AG08395 (cell line): ENCODE measurements at places on chromosomes 13 and 19.

DNA sequence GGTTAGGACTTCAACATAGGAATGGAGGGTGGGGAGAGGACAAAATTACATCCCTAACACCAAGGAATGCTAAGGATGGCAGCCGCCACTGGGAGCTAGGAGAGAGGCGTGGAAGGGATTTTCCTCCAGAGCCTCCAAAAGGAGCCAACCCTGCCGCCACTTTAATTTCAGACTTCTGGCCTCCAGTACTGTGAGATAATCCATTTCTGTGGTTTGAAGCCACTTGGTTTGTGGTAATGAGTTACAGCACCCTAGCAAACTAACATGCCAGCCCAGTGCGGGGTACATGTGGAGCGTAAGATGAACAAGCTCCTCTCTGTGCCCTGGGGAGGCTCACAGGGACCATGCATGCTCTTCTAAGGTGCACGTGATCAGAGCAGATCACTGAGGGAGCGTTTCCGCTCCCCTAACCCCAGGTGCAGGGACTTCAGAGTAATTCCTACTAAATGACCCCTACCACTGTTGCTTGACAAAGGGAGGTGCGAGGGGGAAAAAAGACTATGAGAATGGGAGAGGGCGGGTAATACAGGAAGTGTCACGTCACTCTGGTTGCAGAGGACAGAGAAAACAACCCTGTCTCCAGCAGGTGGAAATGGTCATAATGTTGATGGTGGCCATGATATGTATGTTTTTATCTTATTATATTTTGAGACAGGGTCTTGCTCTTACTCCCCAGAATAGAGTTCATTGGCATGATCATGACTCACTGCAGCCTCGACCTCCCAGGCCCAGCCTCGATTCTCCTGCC is 12.0 kb downstream of the FPR1 start:
- peak; percentile 29 for DNase-seq

DNA sequence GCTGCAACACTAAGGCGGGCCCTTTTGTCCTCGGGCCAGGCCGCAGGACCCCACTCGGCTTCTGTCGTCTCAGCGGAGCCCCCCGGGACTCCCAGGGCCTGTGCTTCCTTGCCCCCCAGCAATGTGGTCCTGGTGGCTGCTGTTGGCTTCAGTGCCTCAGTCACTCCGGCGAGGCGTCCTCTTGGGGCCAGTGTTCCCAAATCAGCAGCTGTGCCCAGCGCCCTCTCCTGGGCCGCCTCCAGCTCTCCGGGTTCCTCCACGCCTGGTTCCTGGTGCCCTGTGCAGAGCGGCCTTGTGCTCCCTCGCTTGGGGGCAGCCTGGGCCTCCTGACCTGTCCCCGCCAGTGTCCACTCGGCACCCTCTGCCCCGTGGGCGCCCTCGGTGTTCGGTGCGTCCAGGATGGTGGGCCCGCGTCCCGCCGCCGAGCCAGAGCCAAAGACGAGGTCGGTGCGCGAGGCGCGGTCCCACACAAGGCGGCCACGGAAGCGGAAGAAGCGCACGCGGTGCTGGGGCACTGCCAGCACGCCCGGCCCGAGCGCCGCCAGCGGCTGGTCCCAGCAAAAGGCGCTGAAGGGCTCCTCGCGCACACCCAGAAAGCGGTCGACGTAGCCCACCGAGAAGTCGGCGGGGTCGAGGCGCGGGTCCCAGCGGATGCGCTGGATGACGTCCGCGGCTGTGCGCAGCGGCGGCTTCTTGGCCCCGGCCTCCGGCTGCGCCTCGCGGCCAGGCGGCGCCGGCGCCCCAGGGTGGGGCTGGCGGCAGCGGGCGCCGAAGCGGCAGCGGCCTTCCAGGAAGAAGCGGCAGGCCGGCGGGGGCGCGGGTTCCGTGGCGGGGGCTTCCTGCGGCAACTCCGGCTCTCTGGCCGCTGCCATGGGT is 685 bp downstream of the LENG9 start:
- peak; percentile 61 for DNase-seq

GRCh38 chr19:41426952-41427646 is at the start of gene B3GNT8:
B3GNT8 (minus strand) TSS chr19:41427374; CDS start chr19:41426778, 596 bp downstream.
- peak; percentile 88 for DNase-seq

DNA sequence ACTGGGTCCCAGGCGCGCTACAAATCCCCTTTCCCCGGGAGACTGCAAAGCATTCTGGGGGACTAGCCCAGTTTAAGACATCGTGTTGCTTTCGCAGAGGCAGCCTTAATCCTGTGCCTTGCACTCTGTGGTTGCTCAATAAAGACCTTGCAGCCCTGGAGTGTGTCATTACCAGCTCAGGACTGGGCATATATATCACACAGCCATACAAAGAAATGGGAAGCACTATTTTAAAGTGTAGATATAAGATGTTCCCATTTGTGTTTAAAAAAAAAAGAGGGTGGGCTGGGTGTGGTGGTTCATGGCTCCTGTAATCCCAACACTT is 11.1 kb downstream of the NAPA start:
- no peak for DNase-seq

GRCh38 chr13:108402850-108403249 is 133.3 kb downstream of the TNFSF13B start:
- no peak for DNase-seq

GRCh38 chr19:3868770-3869456 is at the start of gene ZFR2:
ZFR2 (minus strand) TSS chr19:3869038; CDS start chr19:3869017, 21 bp downstream.
- DNase-seq = no peak

DNA sequence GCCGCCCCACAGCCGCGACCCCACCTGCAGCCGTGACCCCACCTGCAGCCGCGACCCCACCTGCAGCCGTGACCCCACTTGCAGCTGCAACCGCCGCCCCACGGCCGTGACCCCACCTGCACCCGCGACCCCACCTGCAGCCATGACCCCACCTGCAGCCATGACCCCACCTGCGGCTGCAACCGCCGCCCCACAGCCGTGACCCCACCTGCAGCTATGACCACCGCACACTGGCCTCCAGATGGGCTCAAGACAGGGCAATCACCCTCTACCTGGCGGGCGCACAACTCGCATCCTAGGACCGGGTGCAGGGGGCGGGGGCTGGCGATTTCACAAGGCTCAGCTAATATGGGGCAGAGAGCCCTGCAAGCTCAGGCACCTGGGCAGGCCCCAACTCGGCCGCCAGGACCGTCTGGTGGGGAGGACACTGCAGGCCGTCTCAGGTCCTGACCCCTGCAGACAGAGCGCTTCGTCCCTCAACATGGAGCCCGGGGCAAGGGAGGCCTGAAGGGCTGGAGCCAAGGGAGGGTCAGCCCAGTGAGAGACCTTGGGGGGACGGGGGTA is 15.1 kb downstream of the SBNO2 start:
- no peak for DNase-seq

- no peak for DNase-seq
Measured at GRCh38 chr19:15248106-15248505, 15.9 kb upstream of the EPHX3 start.

GRCh38 chr13:106063591-106064313 is 471.7 kb downstream of the EFNB2 start:
- peak; percentile 76 for DNase-seq

DNA sequence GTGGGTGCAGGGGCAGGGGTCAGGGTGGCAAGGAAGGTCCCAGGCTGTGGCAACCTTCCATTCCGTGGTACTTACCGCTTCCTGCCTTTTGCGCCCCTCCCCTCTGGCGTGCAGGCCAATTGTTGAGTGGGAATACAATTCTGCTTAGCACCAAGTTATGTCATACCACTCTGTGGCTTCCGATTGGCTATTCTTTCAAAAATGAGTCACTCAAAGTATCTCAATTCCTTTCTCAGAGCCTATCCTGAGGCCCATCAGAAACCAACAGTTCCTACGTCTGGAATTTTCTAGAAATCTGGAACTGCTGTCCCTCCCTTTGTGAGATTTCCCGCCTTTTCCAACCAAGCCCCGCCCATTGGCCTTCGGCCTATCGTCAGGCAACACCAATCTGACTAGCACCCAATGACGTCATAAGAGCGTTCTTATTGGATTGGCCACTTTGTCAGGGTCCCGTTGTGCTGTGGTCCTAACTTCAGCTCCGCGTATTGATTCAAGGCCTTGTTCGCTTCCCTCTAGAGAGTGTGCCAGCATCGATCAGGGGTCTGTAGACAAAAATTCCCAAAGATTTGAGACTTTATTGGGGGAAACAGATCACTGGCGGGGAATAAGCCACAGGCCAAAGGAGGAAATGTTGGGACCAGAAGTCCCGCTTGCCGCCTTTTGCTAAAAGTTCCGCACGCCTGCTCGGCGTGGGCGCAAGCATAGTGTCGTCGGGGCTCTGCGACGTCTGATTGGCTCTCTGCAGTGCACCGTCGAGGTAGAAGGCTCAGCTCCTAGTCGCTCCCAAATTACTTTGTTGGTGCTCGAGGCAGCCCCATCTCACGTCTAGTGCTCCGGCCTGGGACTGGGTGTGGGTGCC is 11.7 kb downstream of the NTN5 start:
- DNase-seq = peak; percentile 94

DNA sequence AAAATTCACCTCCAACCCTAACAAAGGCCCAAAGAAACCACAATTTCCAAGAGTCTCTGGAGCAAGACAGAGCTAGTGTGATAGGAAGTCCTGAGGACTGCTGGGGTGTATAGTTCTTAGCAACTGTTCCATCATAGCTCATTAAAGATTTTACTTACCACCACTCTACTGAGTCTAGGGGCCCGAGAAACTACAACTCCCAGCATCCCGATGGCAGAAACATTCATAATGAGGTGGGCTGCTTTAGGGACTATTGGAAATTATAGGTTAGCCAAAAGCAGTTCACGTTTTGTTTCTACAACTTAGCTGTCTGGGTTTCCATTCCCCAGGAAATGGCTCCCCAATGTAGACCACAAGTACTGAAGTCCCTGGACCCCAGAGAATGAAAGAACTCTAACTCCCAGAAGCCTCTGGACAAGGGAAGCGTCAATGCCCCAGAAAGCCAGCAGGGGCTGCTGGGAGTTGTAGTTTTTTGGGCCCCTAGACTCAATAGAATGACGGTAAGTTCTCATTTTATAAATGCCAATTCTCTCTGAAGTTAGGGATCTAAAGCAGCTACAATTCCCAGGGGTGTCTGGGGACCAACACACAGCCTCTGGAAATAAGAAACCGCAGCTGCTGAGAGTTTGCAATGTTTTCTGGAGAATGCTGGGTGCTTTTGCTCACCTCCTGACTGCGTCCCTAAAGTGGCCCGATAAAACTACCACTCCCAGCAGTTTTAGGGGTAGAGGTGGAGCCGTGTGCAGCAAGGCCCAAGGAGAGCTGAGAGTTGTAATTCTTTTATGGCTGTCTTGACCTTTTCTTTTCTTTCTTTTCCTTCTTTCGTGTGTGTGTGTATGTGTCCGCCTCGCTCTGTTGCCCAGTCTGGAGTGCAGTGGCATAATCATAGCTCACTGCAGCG is 11.1 kb downstream of the FTL start:
- no peak for DNase-seq

DNA sequence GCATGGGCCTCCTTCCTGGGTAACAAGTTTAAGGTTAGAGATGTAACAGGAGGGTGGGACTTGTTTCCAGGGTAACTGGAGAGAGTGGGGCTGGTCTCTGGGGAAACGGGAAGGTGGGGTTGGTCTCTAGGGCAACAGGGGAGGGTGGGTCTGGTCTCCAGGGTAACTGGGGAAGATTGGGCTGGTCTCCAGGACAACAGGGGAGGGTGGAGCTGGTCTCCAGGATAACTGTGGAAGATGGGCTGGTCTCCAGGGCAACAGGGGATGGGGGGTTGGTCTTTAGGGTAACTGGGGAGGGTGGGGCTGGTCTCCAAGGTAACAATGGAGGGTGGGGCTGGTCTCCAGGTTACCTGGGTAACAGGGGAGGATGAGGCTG is 36.5 kb downstream of the SPTBN4 start:
- no peak for DNase-seq

GRCh38 chr19:31718032-31718431 is 368.8 kb upstream of the TSHZ3 start:
- no peak for DNase-seq

DNA sequence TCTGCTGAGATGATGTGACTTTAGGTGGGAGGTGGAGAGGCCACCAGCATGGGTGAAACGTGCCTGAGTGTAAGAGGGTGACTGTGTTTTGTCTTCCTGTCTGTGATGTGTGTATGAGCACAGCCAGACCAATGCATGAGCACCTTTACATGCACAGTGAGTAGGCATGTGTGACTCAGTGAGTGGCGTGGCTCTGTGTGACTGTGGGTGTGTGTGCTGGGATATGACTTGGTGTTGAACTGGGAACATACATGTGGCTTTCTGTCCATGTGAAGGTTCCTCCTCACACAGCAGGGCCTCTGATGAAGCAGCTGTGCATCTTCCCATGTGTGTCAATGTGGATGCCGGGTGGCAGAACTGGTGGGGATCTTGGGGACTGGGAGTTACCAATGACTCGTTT is 19.9 kb upstream of the LGALS13 start:
- DNase-seq = no peak

DNA sequence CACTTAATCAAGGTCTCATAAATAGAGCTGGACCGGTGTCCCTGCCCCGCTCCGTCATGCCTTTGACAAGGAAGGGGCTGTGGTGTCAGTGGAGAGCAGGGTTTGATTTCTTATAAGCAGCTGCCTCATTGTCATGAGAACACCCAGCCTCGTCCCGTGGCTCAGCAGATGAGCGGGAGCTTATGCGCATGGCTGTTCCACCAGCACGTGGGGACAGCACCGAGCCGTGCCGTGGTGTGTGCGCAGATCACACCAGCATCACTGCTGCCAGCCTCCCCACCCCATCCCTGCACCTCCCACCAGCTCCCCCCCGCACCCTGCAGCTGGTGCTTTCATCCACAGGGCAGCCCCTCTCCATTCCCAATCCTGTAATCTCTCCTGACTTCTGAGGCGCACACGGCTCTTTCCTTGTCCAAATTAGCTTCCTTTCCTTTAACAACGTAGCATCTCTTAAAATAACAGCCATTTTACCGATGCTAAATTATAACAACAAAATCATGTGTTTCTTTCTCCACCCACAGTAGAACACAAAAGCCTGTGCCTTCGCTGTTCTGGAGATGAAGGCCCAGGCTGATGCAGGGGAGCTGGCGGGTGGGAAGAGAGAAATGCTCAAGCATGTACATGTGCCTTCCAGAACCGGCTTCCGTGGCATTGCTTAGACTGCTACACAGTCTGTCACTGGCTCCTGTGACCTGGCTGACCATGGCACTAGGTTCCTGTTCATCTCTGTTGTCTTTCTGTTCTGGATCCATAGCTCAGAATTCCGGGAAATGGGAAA is 96.8 kb downstream of the RAB20 start:
- no peak for DNase-seq

GRCh38 chr19:46718157-46718933 is 1.4 kb upstream of the PRKD2 start:
- no peak for DNase-seq

DNA sequence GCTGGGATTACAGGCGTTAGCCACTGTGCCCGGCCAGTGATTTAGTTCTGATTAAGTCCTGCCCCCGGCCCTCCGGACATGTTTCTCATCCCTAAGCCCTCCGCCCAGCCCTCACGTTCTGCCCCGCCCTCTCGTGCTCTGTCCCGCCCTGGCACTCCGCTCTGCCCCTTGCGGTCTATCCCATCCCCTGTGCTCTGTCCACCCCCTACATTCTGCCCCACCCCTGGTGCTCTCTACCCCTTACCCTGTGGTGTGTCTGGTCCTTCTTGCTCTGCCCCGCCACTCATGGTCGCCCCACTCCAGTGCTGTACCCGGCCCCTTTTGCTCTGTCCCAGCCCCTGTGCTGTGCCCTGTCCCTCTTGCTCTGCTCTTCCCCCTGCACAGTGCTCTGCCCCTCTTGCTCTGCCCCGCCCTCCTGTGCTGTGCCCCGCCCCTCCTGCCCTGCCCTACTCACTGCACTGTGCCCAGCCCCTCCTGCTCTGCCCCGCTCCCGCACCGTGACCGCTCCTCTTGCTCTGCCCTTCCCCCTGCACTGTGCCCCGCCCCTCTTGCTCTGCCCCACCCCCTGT is 3.0 kb downstream of the GTPBP3 start:
- no peak for DNase-seq

GRCh38 chr13:90867336-90867683 is 480.2 kb upstream of the MIR17HG start:
- peak; percentile 60 for DNase-seq

- no peak for DNase-seq
Measured at GRCh38 chr13:102774591-102775520, 1.3 kb upstream of the TEX30 start.
